Panc1 (cell line): ENCODE measurements at places on chromosomes 3 and 15. TPM values are rescaled to one million over a fixed set of nuclear protein-coding genes. Genes with fewer than 3 reads are reported as not detected.

The SLITRK3 gene
- not detected for total RNA-seq

The MASP1 gene
- total RNA-seq: not detected

The MINAR1 gene
- total RNA-seq: 0.62 TPM

The GP9 gene
- total RNA-seq: not detected

The SQOR gene
- 62.2 TPM for total RNA-seq

The SH3BP5 gene
- 12.0 TPM for total RNA-seq
